Large intestine (tissue), 12 donors: ENCODE measurements at places on chromosomes 7 and 10. TPM values are rescaled to one million over a fixed set of nuclear protein-coding genes. Genes with fewer than 3 reads are reported as not detected.

GRCh38 chr10:129440722-129441316, 26.2 kb upstream of the MGMT start:
- DNase-seq = no peak

CFAP69 gene
- polyA plus RNA-seq = 8.1 TPM

DNA sequence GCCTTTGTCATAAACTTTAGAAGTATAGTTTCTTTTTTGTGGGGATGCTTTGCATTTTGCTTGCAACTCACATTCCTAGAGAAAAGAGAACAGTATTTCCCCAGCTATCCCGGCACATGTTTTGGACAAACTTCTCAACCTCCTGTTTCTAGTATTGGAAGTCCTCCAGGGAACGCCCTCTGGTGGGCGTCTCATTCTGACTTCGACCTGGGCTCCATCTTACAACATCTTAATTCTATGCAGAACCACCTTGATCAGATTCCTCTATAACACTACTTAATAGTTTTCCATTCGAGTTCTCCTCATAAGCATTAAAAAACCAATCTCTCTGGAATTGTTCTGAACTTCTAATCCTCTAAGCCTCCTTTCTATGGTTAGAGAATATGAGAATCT, 139.5 kb upstream of the FZD8 start:
- no peak for DNase-seq

GRCh38 chr10:77560471-77560870, 77.1 kb downstream of the KCNMA1 start:
- DNase-seq = no peak

- no peak for DNase-seq
Measured at GRCh38 chr7:55117286-55117685, 98.5 kb downstream of the EGFR start.

DNA sequence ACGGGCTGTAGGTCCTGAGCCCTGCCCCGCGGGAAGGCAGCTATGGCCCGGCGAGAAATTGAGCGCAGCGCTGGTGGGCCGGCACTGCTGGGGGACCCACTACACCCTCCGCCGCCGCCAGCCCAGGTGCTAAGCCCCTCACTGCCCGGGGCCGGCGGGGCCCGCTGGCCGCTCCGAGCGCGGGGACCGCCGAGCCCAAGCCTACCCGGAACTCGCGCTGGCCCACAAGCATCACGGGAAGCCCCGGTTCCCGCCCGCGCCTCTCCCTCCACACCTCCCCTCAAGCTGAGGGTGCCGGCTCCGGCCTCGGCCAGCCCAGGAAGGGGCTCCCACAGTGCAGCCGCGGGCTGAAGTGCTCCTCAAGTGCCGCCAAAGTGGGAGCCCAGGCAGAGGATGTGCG, 5.5 kb upstream of the CACUL1 start:
- no peak for DNase-seq
